ENCODE measurements at places on chromosomes 3 and 15.

GRCh38 chr3:105398437-105398836 lies 31.7 kb downstream of the ALCAM start:
- no peak for DNase-seq

DNA sequence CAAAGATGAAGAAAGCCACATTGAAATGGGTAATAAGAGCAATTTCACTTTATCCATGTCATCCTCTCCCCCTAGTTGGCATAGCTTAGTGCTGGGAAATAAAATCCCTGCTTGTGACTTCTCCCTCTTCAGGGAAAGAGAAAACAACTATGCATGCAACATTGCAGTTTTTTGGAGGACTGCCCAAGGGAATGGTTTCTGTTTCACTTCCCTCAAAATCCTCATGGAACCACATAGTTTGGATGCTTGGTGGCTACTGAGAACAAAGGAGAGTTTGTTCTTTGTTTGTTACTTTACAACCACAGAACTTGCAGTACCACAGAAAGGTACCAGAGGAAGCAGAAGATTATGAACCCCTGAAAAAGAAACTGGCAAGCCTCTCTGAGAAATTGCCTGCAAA lies 384.6 kb upstream of the RORA start:
- DNase-seq, result no peak

GRCh38 chr3:67048067-67048714 lies 50.1 kb downstream of the KBTBD8 start:
- no peak for DNase-seq

DNA sequence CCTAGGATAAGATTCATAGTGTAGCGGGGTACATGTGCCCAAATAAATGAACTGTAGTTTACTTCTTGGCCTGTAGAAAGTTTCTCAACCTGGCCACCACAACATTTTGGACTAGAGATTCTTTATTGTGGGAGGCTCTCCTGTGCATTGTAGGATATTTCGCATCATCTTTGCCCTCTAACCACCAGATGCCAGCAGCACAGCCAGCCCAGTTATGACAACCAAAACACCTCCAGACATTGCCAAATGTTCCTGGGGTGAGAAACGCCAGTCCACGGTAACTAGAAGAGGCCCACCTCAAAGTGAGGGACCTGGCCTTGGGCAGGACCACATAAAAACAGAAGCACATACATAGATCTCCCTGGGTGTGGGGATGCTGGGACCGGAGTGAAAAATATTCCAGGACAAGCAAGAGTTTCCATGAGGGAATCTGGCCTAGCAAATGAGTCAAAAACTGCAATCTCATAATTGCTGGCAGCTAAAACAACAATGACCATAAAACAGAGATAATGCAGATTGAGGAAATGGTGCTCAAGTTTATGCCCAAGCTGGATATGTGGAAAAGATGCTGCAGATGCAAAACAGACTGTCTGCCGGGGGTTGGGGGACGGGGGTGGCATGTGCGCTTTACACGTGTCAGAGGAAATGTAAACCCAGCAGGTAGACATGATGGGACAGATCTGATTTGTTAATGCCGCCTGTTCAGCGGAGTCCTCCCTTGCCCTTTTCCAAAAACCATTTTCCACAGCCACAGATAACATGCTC lies 39.7 kb downstream of the ARHGEF3 start:
- no peak for DNase-seq

DNA sequence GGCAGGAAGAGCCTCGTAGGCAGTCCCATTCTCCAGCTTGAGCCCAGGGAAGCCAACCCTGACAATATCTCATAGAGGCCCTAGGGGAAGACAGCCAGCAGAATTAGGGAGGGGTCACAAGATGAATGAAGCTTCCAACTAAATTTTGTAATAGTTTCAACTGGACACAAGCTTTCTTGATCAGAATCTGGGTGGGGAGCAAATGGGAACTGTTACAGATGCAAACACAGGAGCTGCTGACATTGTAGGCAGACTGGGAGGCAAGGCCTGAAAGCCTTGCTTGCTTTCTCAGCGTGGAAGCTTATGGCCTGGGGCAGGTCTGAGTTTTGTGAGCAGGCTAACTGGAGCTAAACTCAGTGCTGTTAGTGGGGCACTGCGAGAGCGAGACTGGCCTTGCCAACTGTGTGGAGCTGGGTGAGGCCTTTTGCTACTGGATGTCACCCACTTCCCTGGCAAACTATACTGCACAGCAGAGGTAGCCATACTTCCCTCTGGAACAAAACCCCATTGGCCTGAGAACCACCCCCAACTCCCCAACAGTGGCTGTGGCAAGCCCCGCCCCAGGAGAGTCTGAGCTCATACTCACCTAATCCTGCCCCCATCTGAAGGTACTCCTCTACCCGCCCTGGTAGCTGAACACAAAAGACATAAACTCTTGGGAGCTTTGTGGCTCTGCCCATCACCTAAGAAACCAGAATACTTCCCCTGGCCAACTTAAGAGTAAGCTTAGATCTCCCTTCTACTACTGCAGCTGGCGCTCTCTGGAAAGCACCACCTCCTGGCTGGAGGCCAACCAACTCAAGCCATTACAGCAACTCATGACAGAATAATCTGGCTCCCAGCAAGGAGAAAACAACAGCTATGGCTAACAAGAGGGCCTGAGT lies 42.9 kb downstream of the CFAP20DC start:
- no peak for DNase-seq

DNA sequence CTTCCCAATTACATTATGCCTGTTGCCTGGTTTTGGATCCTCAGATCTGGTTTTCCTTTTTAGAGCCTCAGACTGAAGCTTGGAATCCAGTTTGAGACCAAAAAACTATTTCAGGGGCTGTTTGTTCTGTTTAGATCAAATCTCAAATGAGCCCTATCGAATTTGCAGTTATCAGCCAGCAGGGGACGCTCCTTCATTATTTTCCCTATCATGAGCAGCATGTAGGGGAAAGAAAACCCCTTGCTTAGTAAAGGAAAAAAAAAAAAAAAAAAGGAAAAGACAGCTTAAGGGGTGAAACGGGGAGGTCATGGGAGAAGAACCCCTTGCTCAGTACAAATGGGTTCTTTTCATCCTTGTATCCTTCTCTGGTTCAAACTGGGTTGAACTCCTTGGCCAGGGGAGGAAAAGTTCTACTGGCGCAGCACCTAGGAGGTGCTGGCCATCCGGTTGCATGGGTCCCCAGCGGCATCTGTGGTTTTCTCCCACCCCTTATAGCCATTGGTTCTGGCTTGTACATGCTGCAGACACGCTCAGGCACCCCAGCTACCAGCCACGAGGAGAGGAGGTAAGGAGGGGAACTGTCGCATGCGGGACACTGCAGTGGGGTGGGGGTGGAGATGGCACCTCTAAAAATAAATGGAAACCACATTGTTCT lies 1375.1 kb upstream of the ALCAM start:
- no peak for DNase-seq

- DNase-seq, result no peak
These were observed 81.7 kb upstream of the DPH6 start for GRCh38 chr15:35627696-35628095.

- DNase-seq, result no peak
These were observed 800.6 kb upstream of the CFAP20DC start for GRCh38 chr3:59850417-59850816.

- no peak for DNase-seq
These were observed 30.5 kb upstream of the PDZRN3 start for GRCh38 chr3:73655197-73655596.

- DNase-seq, result no peak
These were observed 65.3 kb upstream of the ZNF280D start for GRCh38 chr15:56798639-56799038.

GRCh38 chr3:122944671-122945161 lies 82.8 kb downstream of the SEMA5B start:
- no peak for DNase-seq

DNA sequence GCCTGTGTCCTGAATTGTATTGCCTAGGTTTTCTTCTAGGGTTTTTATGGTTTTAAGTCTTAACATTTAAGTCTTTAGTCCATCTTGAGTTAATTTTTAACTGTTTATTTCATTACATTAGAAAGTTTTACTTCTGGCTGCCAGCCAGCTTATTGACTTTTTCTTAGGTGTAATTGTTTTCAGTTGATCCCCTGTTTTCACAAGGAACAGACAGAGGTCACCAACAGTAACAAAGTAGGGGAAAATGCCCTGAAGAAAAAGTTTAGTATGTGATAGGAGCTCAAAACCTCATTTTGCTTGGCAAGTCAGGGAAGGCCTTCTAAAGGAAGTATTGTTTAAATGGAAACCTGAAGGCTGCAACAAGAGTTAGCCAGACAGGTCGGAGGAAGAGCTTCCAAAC lies 10.4 kb downstream of the WDR48 start:
- no peak for DNase-seq

DNA sequence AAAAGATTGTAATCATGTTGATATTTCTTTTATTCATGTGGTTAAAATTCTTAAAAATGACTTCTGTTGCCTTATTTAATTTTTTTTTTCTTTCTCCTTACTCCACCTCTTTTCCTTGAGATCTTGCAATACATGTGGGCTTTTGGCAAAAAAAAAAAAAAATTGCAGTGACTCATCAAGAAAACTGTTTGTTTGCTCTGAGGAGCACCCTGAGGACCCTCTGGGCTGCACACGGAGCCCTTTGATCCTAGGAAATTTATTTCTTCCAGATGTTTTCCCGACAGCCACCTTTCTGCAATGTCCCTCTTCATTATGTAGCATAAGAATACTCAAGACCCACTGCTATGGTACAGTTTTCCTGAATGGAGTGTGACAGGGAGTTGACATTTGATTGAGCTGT lies 371.7 kb downstream of the ZBTB20 start:
- no peak for DNase-seq

All from GM18507 (cell line).